ENCODE measurements at places on chromosomes 12 and 14. TPM values are rescaled to one million over a fixed set of nuclear protein-coding genes. Genes with fewer than 3 reads are reported as not detected.

TAMALIN gene
- 28.3 TPM for total RNA-seq

STXBP6 gene
- total RNA-seq: 37.7 TPM

LRTM2 gene
- not detected for total RNA-seq

RNU6-8 gene
- total RNA-seq: not detected

PIANP gene
- total RNA-seq: not detected

PLXNC1 gene
- 10.8 TPM for total RNA-seq

SLC24A4 gene
- total RNA-seq: 0.37 TPM

PROX2 gene
- 0.10 TPM for total RNA-seq

C14orf180 gene
- total RNA-seq: 0.98 TPM

Measured in lower leg skin (tissue), 4 donors.